G401 (cell line): ENCODE measurements at places on chromosomes 2 and 18. TPM values are rescaled to one million over a fixed set of nuclear protein-coding genes. Genes with fewer than 3 reads are reported as not detected.

Gene HAAO
- not detected in 2 replicates for total RNA-seq

Gene TMEM163
- not detected in 2 replicates for total RNA-seq

Gene CUL3
- total RNA-seq: 66.5 and 99.2 TPM in 2 replicates

Gene NDC80
- total RNA-seq: 28.9 and 46.7 TPM in 2 replicates

Gene SPDYA
- 0.17 and 1.7 TPM in 2 replicates for total RNA-seq

Gene CHRND
- total RNA-seq: not detected in 2 replicates

Gene FSHR
- total RNA-seq: not detected in 2 replicates

Gene TM4SF20
- not detected in 2 replicates for total RNA-seq

Gene UGT1A4
- not detected in 2 replicates for total RNA-seq

Gene INPP4A
- total RNA-seq: 11.3 and 15.2 TPM in 2 replicates

Gene CAPN14
- total RNA-seq: not detected in 2 replicates

Gene CWC22
- total RNA-seq: 5.7 and 13.2 TPM in 2 replicates

Gene RAD51AP2
- total RNA-seq: not detected in 2 replicates

Gene GKN1
- total RNA-seq: not detected in 2 replicates

Gene LOXHD1
- total RNA-seq: not detected in 2 replicates

Gene LRATD1
- total RNA-seq: not detected in 2 replicates

Gene TMEM37
- 0.37 and 3.1 TPM in 2 replicates for total RNA-seq

Gene TFCP2L1
- 0.03 TPM in 1 of 2 replicates, not detected in the other for total RNA-seq

Gene LAMA3
- 0.43 and 0.44 TPM in 2 replicates for total RNA-seq

Gene FOXI3
- total RNA-seq: not detected in 2 replicates

Gene MAP2
- not detected in 2 replicates for total RNA-seq

Gene TUBA3D
- not detected in 2 replicates for total RNA-seq

Gene ANKRD62
- not detected in 2 replicates for total RNA-seq

Gene CNTNAP5
- total RNA-seq: not detected in 2 replicates

Gene OTX1
- 0.68 and 0.81 TPM in 2 replicates for total RNA-seq

Gene DGUOK
- 57.2 and 68.9 TPM in 2 replicates for total RNA-seq

Gene GATA6
- total RNA-seq: 0.31 and 2.6 TPM in 2 replicates

Gene PLB1
- total RNA-seq: under 0.01 and 2.4 TPM in 2 replicates

Gene TNS1
- total RNA-seq: 0.37 TPM in 1 of 2 replicates, not detected in the other

Gene NAT8
- total RNA-seq: not detected in 2 replicates

Gene C1QL2
- total RNA-seq: not detected in 2 replicates

Gene UGT1A1
- not detected in 2 replicates for total RNA-seq

Gene NEURL3
- not detected in 2 replicates for total RNA-seq

Gene GAL3ST2
- total RNA-seq: not detected in 2 replicates

Gene IL1RL1
- total RNA-seq: not detected in 2 replicates

Gene FHOD3
- total RNA-seq: 0.03 TPM in 1 of 2 replicates, not detected in the other

Gene GAD1
- total RNA-seq: 52.5 and 58.6 TPM in 2 replicates

Gene INHBB
- not detected in 2 replicates for total RNA-seq

Gene CTLA4
- total RNA-seq: not detected in 2 replicates

Gene SLC39A6
- total RNA-seq: 53.5 and 69.7 TPM in 2 replicates

Gene DNAJC5G
- total RNA-seq: not detected in 2 replicates

Gene UGT1A9
- total RNA-seq: not detected in 2 replicates
